Bronchial smooth muscle cell (primary cell): ENCODE measurements at places on chromosomes 16 and 17. TPM values are rescaled to one million over a fixed set of nuclear protein-coding genes. Genes with fewer than 3 reads are reported as not detected.

The CPHXL2 gene
- not detected in 2 replicates for total RNA-seq

The NETO2 gene
- total RNA-seq: 1.4 and 3.3 TPM in 2 replicates

The HOXB3 gene
- 3.8 and 10.2 TPM in 2 replicates for total RNA-seq

The ALOX15 gene
- 0.17 TPM in 1 of 2 replicates, not detected in the other for total RNA-seq

The TP53TG3F gene
- total RNA-seq: not detected in 2 replicates

The MYO15A gene
- total RNA-seq: 1.7 and 2.7 TPM in 2 replicates

The CCL13 gene
- total RNA-seq: not detected in 2 replicates

The WFIKKN1 gene
- 0.09 and 0.32 TPM in 2 replicates for total RNA-seq

The RPRML gene
- not detected in 2 replicates for total RNA-seq

The SLC4A1 gene
- not detected in 2 replicates for total RNA-seq

The SDK2 gene
- total RNA-seq: under 0.01 TPM in 2 replicates

The PIPOX gene
- total RNA-seq: 2.2 and 3.0 TPM in 2 replicates

The PRSS33 gene
- total RNA-seq: not detected in 2 replicates

The DNAH3 gene
- under 0.01 TPM in 2 replicates for total RNA-seq

The TBC1D28 gene
- not detected in 2 replicates for total RNA-seq

The PDIA2 gene
- total RNA-seq: under 0.01 and 0.17 TPM in 2 replicates

The NME4 gene
- 47.2 and 78.2 TPM in 2 replicates for total RNA-seq

The SMIM36 gene
- not detected in 2 replicates for total RNA-seq

The AMFR gene
- 246 and 344 TPM in 2 replicates for total RNA-seq
